ENCODE measurements at places on chromosomes 12 and 14. TPM values are rescaled to one million over a fixed set of nuclear protein-coding genes. Genes with fewer than 3 reads are reported as not detected.
A peak's percentile ranks its signal among the peaks of the same experiment; 100 is the strongest.

Gene CIDEB
- total RNA-seq, result not detected

- no peak for DNase-seq
Observed at GRCh38 chr12:4280351-4281163, 7.0 kb downstream of the CCND2 start.

Gene TCHP
- total RNA-seq, result 9.4 TPM

Gene FBRSL1
- 2.3 TPM for total RNA-seq

- no peak for DNase-seq
Observed at GRCh38 chr12:101696251-101697196, 916 bp upstream of the CHPT1 start.

Gene SYNDIG1L
- total RNA-seq, result not detected

DNA sequence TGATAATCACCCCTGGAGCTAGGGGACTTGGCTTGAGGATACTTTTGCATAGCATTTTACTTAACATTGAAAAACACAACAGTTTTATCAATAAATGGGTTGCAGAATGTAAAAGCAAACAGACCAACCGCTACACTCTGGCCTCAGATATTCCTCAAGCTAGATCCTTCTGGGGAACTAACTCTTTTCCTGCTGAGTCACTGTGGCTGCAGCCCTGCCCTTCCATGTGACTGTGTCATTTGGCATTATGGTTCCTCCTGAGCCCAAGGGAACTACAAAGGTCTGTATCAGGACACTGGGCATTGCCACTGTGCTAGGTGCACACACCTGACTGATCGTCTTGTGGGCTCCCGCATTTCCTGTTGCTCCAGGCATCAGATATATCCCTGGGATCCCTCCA is 56.6 kb downstream of the TTC9 start:
- peak; percentile 67 for DNase-seq

- DNase-seq, result peak; percentile 22
Observed at GRCh38 chr12:65232476-65233077, 45.9 kb upstream of the MSRB3 start.

GRCh38 chr12:104435175-104435574 is 21.6 kb upstream of the CHST11 start:
- no peak for DNase-seq

- DNase-seq, result peak; percentile 98
Observed at GRCh38 chr14:23095196-23096108, at the start of gene C14orf119. Gene C14orf119 (plus strand): TSS chr14:23095505. CDS start chr14:23097659, 2,154 bp downstream.

- DNase-seq, result no peak
Observed at GRCh38 chr12:76674669-76675315, 89.1 kb upstream of the ZDHHC17 start.

Gene ARMH4
- total RNA-seq, result 1.3 TPM

GRCh38 chr14:50560931-50561285 is 963 bp downstream of the ATL1 start:
- peak; percentile 36 for DNase-seq

DNA sequence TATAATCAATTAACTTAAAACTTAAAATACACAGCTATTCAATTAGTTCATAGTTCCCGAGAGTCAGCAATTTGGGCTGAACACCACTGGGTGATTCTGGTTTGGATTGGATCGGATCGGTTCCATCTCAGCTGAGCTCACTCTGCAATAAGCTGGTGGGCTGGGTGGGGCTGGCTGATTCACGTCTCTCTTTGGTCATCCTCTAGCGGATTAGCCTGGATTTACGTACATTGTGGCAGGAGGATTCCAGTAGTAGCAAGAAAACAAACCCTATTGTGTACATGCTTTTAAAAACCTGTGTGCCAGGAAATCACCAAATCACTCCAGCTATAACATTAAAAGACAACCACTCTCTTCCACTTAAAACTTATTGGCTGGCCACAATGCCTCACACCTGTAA is 3.2 kb upstream of the CLEC4C start:
- DNase-seq, result no peak

GRCh38 chr12:25364529-25365339 is 114.0 kb upstream of the KRAS start:
- no peak for DNase-seq

All from RPMI7951 (cell line).